ENCODE measurements at places on chromosomes 7 and 10.

- DNase-seq: peak; percentile 70
These were observed 42.3 kb downstream of the NOC3L start for GRCh38 chr10:94320285-94320914.

GRCh38 chr10:1419796-1420610, 317.3 kb downstream of the ADARB2 start:
- no peak for DNase-seq

DNA sequence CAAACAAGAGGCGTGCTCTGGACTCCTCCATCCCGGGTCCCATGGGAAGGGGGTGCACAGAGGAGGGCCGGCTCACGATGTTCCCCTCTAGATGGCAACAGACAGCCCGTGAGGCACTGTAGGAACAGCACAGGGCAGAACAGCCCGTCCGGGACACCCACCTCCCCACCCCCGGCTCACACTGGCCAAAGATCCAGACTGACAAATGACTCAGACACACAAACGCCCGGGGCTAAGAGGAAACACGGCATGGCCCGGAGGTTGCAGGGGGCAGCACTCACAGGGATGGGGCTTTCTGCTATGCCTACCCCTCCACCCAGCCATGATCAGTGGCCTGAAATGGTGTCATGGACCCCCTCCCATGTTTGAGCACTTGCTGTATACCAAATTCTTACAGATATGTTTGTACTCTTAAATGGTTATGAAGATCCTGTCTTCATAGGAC, 4.9 kb upstream of the ELN start:
- peak; percentile 89 for DNase-seq

- no peak for DNase-seq
These were observed 696 bp downstream of the GIMAP4 start for GRCh38 chr7:150567871-150568301.

DNA sequence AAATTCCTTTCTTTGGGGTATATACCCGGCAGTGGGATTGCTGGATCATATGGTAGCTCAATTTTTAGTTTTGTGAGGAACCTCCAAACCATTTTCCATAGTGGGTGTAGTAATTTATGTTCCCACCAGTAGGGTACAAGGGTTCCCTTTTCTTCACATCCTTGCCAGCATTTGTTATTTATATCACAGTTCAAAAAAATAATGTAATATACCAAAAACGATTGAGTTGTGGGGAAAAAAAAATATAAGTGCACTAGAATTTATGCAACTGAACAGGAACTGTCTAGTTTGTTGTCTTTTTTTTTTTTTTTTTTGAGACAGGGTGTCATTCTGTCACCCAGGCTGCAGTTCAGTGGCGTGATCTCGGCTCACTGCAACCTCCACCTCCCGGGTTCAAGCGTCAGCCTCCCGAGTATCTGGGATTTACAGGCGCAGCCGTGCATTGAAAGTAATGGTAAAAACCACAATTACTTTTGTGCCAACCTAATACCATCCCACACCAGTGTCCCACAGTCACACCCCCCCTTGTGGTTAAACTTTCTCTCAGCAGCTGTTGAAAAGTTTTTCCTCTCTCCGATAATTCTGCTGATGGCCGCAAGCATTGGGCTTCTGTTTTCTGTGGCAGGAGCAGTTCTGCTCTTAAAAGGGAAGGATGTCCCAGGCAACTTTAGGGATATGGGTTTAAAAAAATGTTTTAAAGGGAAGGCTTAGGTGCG, 6.8 kb upstream of the LAT2 start:
- no peak for DNase-seq

- peak; percentile 6 for DNase-seq
These were observed 1.6 kb downstream of the DNMBP start for GRCh38 chr10:100008142-100008522.

DNA sequence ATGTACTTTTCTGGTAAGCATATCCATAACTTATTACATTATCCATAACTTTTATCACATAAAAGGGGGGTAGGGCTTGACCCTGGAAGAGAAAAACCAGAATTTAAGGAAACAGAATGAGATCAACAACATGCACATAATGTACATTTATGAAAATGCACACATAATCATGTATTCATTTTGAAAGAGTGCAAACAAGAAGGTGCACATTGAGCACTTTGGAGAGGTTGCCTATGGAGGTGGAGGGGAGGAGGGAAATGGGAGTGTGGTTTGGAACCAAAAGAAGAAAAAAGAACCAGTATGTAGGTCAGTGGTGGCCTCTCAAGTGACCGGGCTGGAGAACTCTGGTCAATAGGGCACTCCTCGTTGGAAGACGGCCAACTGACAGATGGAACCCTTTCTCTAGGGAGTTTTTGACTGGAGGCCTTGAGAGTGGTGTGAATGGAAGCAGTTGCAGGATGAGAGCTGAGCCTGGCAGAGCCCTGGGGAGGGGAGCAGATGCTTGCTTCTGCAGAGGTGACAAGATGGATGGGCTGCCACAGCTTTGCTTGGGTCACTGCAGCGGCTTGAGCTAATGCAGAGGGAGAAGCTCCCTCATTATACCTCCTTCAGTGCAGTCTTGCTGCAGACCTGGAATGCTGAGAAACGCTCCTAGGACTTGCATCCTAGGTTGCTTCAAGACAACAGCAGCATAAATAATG, 192.7 kb downstream of the SEC23IP start:
- no peak for DNase-seq

DNA sequence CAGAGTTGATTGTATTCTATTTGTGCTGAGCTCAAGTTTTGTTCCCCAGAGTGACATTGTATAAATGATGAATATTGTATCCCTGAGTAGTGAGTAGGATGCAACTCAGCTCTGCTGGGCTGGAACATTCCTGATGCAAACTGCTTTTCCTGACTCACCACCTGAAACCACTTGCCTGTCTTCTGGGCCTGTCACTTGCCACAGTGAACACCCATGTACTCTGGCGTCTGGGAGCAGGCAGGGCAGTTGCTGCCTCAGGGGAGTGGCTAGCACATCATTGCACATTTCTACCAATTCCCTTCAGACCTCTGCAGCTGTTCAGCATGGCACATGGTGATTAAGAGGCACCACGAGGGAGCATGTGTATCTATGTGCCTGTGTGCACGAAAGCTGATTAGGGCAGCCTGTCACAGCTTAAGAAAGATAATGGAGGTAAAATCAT, 157.3 kb downstream of the SND1 start:
- no peak for DNase-seq

- no peak for DNase-seq
These were observed 403.2 kb upstream of the MGMT start for GRCh38 chr10:129063877-129064276.

- no peak for DNase-seq
These were observed 22.3 kb downstream of the SMURF1 start for GRCh38 chr7:99121496-99122021.

DNA sequence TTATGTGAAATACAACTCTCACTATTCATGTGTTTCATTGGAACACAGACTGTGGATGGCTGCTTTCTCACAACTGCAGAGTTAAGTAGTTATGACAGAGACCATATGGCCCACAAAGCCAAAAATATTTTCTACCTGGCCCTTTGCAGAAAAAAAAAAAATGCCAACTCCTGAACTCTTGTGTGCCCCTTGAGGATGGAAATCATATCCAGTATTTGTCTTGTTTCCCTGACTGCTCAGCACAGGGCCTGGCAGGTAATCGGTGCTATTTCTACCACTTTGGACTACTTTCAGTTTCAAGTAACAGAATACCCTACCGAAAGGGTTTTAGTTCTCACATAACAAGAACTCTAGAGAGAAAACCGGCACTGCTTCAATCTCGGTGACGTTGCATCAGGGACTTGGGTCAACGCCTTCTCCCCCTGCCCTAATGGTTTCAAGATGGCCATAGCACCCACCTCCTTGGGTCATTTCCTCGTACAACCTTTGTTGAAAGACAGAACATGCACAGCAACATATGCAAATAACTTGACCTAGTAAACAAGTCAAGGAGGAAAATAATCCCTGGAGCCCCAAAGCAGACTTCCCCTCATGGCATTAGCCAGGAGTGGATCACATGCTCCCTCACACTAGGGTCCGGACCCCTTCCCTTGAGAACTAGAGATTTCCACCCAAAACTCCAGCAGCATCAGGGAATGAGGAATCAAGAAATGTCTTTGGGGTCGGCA, 11.8 kb upstream of the GPNMB start:
- DNase-seq: no peak

DNA sequence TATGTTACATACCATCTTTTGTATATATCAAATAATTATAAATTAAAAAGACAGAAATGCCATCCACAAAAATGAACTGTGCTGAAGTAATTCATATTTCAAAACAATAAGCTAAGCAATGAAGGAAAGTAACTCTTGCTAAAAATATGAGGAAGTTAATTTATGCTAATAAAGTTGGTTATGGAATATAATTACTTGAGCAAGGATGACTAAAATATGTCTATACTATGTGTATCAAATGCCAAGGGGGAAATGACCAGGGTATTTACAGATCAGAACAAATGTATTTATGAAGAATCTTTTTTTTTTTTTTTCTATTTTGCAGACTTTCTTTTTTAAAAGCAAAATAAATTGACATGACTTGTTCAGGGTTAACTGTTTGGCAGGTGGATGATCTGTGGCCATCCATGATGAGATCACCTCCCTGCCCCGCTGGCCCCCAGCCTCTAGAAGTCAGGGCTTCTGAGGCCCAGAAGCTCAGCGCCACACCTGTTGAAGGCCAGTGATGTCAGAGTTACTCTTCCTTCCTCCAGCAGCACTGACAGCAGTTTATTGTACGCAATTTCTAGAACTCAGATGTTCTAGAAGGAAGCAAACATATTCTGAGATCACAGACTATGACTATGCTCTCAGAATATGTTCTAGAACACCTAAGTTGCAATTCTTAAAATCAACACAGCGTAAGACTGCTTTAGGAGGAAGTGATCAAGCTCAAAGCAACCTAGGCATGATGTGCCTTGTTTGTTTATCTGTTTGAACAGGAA, 196.1 kb upstream of the KLF14 start:
- DNase-seq: no peak

GRCh38 chr10:123967626-123968243, 76.1 kb upstream of the CPXM2 start:
- DNase-seq: peak; percentile 20

GRCh38 chr7:64758151-64758550, 36.1 kb upstream of the ZNF138 start:
- no peak for DNase-seq

DNA sequence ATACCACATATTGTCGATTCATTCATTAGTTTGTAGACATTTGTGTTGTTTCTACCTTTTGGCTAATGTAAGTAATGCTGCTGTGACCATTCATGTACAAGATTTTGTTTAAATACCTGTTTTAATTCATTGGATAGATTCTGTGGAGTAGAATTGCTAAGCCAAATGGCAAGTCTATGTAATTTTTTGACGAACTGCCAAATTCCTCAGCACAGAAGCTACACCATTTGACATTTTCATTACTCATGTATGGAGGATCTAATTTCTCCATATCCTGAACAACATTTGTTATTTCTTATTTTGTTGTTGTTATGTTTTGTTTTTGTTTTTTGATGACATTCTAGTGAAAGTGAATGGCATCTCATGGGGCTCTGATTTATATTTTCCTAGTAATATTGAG, 1351.3 kb upstream of the SORCS1 start:
- no peak for DNase-seq

- peak; percentile 23 for DNase-seq
These were observed 8.6 kb downstream of the GCK start for GRCh38 chr7:44180631-44181030.

DNA sequence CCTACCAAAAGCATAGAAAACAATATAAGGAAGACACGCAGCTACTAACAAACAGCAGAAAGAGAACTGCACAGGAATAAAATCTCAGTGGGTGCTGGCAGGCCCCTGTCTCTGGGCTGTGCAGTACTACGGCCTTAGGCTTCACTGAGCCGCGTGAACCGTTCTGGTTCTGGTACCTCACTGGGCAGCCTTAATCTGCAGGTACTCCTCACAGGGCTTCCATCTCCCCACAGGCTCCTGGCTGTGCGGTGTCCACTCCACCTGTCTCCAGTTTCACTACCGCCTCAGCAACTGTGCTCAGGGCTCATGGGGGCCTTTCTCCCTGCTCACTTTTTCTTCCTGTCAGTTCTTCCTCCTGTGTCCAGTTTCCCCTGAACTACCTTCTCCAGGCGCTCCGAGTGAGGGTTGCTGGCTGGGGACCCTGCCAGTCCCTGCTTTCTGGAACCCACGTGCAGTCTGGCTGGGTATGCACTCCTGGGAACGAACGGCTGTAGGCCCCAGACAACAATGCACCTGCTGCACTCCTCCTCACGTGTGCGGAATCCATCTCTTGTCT, 75.7 kb downstream of the VIPR2 start:
- no peak for DNase-seq

DNA sequence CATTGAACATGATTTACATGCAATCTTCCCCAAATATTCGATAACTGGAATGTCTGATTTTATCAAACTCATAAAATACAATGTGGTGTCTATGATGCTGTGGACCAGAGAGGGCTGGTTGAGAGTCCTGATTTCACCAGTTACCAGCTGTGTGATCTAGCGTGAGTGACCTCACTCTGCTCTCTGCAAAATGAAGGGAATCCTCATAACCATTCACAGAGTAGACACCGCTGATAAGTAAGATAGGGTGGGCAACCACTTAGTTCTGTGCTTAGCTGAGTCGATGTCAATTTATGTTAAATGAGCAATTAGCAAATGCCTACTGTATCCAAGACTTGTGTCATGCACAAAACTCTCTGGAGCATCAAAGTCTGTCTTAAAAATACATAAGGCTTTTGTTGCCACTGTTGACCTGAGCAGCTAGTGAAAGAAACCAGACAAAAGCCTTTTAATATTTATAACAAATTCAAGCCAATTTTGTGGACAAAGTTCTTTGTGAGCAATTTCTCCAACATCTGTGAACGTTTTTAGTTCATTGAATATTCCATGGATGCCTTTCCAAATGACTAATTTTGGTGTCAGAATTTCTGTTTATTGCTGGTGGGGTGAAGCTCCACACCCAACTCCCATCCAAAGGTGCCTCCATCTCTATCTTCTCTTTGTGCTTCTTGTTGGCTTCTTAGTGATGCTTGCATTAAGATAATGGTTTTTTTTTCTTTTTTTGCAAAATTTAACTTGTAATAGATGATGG, 314.2 kb downstream of the ADRA2A start:
- DNase-seq: no peak

DNA sequence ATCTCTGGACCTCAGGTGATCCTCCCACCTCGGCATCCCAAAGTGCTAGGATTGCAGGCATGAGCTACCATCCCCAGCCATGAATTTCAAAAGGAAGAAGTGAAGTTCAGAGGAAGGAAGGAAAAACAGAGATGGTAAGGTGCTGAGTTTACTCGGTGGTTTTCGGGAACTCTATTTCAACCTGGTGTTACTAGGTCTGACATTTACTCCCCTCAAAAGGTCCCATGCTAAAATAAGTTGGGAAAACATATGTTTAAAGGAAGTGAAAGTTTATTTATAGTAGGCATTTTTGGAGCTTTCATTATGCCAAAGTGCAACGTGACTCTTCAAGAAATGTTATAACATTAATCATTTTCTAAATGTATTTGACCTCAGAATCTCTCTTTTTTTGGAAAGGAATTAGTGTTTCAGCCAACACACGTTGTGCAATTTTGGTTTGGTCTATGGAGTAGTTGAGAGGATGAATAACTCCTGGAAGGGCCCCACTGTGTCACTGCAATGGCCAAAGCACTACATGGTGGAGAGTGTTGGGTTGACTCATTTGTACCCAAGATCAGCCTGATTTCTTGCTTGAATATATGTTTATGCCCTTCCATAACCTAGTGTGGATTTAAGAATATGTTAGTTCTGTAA, 114.7 kb upstream of the FAM171A1 start:
- no peak for DNase-seq
